ENCODE measurements at places on chromosomes 6 and 20.

DNA sequence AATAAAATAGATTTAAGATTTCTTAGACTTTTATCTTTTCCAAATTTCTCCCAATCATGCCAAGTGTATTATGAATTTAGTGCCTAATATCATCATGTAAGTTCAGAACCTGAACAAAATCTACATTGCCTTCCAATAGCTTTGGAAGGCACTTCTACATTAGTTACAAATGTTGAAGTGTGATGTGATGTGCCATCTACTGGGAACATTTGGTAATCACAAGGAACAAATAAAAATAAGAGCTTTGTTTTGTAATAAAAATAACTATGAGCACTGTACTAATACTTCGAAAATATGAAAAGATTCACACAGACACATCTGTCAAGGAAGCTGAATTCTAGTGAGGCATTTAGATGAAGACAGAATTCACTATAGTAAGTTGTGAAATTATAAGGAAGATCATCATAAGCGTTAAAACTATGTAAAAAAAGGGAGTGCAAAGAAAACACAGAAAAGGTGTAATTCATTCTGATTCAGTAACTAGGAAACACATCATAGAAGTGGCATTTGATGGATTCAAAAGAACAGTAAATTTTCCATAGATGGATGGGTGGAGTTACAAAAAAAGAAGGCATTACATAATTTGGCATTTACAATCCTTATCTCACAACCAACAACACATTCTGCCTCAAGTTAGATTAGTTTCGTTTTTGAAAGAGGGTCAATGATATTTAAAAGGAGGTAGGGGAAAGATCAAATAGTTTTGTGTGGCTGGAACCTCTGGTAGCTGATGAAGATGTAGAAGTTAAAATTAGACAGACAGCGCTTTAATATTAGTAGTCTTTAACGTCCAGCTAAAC, 161.0 kb downstream of the ASCC3 start:
- DNase-seq: no peak

DNA sequence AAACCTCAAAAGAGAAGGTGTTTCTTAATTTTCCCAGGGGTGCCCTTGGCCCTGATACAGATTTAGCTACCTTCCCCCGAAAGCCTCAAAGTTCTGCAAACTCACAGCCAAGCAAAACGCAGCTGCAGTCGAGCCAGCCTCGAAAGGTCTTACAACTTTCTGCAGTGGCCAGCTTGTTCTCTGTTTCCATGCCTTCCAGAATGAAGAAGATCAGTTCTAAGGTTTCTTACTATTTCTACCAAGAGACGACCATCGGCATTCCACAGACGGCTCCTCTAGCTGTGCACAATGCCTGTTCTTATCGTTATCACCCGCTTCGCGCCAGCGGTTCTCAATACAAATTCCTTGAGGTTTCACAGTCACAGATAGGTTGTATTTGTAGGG, 28.5 kb upstream of the CCR6 start:
- no peak for DNase-seq

- DNase-seq: no peak
Measured at GRCh38 chr20:61799394-61799923, 266.2 kb downstream of the TAF4 start.

DNA sequence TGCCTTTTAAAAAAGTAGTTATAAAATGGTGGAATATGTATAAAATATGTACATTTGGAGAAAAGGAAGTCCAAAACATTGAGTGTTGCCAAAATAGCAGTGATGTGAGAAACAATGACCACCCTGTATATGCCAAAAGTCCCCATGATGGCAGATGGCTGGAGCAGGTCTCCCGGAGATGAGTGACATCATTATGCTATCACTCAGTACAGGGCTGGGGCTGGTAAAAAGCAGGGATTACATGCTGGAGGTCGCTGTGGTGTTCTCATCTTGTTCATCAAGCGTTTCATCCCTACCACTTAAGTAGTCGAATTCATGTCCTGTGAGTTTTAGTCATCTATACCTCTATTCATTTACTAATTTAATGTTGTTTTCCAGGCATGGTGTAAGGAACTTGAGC, 315.3 kb upstream of the SLC35B3 start:
- no peak for DNase-seq

DNA sequence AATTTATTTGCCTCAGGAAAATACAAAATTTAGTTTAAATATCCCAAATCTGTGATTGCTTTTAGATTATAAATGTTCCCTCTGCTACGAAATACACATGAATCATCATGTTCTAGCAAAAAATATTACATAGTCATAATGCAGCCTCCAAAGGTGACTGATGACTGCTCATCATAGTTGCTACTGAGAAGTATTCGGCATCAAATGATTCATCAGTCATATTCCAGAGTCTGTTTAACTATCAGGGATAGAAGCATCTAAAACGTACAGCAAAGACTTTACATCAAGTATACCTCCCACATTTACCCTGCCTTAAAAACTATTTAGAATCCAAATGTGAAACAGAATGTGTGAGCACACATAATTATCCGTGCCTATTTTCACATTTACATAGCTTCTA, 626.0 kb downstream of the CDH26 start:
- no peak for DNase-seq

DNA sequence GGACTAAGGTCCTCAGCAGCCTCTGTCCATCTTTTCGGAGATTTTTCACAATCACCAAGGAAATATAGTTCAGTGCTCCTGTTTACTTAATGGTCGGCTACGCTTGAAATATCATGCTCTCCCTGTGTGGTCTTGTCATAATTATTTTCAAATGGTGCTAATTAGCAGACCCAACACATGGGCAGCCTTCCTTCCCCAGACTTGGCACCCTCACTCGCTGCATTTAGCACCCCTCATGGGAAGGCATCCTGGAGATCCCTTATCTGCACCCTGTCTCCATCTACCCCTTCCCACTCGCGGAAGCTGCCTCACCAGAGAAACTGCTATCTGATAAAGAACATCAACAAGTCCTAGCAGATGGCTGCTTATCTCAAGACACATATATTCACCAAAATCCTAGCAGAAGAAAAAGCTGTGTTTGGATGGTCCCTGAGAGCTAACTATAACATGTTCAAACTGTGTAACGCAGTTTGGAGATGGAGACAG, 131.0 kb upstream of the ESR1 start:
- no peak for DNase-seq

GRCh38 chr20:8996817-8997512, 71.9 kb upstream of the PLCB4 start:
- DNase-seq: no peak

GRCh38 chr6:125824946-125825771, 34.4 kb downstream of the NCOA7 start:
- no peak for DNase-seq

DNA sequence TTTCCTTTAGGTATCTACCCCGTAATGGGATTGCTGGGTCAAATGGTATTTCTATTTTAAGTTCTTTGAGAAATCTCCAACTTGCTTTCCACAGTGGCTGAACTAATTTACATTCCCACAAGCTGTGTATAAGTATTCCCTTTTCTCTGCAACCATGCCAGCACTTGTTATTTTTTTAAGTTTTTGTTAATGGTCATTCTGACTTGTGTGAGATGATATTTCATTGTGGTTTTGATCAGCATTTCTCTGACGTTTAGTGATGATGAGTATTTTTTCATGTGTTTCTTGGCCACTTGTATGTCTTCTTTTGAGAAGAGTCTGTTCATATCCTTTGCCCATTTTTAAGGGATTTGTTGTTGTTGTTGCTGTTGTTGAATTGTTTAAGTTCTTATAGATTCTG, 871.1 kb downstream of the KIF16B start:
- no peak for DNase-seq

GRCh38 chr6:35495258-35496035, 1.4 kb downstream of the TEAD3 start:
- no peak for DNase-seq

DNA sequence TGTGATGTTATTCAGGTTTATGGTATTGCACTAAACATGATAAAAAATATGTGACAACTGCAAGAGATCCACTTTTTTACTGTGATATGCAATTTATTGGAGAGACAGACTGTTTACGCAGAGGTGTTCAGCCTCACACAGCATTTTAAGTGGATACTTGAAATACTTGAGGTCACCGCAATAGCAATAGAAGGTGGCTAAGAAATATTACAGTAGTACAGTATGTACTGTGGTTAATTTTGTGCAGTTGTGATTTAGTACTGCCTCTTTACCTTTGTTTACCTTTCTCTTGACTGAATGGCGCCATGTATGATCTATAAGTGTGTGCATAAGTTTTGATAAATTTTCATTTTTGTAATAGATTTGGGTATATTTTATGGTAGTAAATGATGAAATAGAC, 17.4 kb downstream of the MACROD2 start:
- DNase-seq: no peak

- DNase-seq: no peak
Measured at GRCh38 chr6:42989923-42990322, 5.6 kb downstream of the PPP2R5D start.

DNA sequence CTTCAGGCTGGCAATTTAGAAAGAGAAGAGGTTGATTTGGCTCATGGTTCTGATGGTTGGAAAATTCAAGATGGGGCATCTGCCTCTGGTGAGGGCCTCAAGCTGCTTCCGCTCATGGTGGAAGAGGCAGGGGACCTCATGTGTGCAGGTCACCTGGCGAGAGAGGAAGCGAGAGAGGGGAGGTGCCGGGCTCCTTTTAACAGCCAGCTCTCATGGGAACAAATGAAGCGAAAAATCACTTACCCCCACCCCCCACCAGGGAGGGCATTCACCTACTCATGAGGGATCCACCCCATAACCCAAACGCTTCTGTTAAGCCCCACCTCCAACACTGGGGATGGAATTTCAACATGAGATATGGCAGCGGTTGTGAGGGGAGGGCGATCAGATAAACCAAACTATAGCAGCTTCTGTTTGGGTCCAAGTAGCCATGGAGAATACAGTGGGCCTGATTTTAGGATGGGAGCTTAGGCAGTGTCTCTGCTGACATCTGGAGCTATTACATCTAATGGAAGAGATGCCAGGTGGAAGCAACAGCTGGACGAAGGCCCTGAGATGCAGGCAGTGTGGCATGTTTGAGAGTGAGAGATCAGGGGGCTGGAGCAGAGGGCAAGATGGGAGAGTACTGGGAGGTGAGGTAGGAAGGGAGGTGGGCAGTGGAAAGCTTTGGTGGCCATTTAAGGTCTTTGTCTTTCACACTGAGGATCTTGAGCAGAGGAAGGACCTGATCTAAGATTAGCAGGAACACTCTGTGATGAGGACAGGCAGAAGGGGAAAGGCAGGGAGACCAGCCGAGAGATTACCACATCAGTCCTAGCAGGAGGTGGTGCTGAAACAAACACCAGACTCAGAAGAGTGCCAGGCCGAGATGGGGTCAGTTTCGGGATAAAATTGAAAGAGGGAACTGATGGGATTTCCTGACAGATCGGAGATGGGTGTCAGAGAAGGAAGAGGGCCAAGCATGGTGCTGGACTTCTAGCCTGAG, 161.8 kb downstream of the NFATC2 start:
- DNase-seq: no peak

- no peak for DNase-seq
Measured at GRCh38 chr6:129731428-129731827, 21.5 kb upstream of the ARHGAP18 start.

- DNase-seq: no peak
Measured at GRCh38 chr20:57567471-57568079, 6.7 kb downstream of the PCK1 start.

DNA sequence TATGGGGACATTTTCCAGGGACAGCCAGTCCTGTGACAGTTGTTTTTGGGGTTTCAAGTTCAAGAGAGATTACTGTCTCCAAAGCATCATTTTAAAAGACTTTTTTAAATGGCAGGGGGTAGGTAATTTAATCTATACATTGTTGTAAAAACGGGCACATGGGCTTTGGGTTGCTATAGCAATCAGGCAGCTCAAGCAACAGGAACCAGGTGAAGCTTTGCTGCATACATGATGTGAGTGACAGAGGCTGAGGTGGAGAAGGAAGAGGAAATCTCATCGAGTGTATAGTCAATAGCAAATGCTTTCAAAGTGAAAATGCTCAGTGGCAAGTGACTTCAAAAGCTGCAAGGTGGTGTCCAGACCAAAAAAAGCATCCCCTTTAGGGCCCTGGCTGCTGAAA, 277.4 kb upstream of the JAG1 start:
- no peak for DNase-seq

DNA sequence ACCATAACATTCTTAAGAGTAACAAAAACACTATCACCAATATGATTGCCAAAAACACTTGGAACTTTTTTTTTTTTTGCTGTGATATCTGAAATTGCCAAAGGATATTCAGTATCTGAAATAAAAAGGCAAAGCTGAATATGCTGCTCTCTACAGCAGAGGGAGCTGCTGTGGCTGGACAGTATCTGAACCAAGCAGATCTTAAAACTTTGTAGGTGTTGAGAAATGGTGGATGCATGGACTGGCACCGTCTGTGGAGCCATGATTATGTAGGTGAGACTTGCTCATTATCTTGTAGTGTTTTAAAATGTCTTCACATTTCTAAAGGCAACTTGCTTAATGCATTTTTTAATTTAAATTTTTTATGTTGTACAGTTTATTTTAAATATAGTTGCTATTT, 9.2 kb downstream of the PDCD2 start:
- DNase-seq: no peak

DNA sequence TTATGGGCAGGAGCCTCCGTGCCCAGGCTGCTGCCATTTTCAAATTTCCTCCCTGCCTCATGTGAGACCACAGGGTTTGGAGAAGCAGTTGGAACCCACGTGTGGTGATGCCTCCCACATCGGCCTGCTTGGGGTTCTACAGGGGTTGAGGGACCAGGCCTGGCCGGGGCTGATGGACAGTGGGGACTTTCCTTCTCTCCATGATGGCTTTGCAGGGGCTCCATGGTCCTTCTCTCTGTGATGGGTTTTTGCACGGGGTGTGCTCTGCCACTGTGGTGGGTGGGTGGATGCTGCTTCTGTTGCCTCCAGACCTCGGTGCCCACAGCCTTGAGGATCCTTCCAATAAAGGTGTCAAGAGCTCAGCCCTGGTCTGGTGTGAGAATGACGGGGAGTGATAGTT, 54.4 kb downstream of the ADNP start:
- DNase-seq: no peak

DNA sequence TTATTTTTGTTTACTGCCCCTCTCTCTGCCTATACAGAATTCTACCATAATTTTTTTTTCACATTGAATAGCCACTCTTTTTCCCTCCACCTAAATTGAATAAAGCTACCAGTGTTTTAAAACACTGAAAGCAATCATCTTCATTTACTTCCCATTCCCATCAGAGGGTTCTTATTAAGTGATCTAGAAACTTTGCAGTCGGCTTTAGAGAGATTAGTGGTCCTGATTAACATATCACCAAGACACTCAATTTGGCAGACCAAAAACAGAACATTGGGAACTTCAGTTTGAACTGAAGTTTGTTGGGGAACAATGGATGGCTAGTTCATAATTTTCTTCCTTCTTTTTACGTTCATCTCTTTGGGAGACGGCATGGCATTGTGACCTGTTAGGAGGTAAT, 249.5 kb downstream of the CBLN4 start:
- DNase-seq: no peak

GRCh38 chr6:29887819-29888776, 54.2 kb upstream of the HLA-A start:
- peak; percentile 67 for DNase-seq

Data from activated naive CD4-positive, alpha-beta T cell (primary cell).